ENCODE measurements at places on chromosomes 16 and 17.

- peak; percentile 20 for DNase-seq
Measured at GRCh38 chr17:66304304-66305174, 2.1 kb downstream of the PRKCA start.

GRCh38 chr16:3562914-3563480, 14.2 kb downstream of the NLRC3 start:
- DNase-seq = no peak

DNA sequence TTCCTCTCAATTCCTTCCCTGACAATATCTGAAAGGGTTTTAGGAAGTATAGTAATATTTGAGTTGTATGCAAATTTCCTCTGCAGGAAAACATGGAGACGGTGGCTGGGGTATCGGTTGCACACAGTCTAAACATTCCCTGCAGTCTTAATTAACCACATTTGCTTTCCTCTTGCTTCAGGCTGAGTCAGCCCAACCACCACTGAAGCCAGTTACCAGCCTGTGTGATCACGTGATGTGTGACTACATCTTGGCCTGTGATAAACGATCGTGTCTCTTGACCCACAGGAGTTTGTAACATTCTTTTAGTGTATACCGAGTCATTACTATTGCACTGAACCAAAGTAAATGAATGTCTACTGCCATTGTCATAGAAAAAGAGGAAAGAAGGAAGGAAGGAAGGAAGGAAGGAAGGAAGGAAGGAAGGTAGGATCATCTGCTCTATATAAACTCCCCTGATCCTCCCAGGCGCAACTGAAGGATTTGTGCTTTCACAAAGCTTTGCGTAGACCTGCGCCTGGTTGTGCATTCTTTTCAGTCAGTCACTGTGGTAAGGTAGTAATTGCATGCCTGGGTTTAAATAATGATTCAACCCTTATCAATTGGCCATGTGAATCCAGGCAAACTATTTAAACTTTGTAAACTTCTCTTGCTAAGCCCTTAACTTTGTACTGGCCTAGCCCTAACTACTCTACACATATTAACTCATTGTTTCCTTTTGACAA, 280.6 kb upstream of the SALL1 start:
- no peak for DNase-seq

DNA sequence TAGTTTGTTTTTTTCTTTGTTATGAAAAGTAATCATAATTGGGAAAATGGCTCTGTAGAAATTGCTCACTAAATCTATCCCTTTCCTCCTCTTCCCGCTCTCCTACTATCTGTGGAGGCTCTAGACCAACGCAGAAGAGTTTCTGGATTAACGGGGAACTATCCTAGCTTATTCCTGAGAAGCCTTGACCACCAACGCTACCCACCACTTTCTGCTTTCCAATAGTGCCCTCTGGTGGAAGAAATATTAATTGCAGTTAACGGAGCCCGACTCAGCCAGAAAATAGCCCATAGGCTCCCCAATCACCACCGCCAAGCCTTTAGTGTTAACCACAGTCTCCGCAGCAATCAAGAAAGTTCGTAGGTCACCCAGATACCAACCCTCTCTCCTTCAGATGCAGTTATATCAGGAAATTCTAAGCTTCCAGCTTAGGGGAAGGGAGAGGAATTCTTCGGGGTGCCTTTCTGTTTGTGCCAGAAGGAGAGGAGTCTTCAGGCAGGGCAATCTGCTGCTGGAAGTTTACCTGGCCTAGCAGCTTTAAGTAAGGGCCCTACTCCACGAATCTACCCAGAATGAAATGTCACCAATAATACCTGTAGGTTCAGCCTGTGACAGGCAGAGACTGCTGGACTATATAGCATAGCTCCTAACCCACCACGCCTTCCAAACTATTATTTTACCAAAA, 23.0 kb upstream of the NSRP1 start:
- peak; percentile 48 for DNase-seq

GRCh38 chr17:28950017-28950751, 1.1 kb downstream of the PHF12 start:
- DNase-seq = peak; percentile 56

DNA sequence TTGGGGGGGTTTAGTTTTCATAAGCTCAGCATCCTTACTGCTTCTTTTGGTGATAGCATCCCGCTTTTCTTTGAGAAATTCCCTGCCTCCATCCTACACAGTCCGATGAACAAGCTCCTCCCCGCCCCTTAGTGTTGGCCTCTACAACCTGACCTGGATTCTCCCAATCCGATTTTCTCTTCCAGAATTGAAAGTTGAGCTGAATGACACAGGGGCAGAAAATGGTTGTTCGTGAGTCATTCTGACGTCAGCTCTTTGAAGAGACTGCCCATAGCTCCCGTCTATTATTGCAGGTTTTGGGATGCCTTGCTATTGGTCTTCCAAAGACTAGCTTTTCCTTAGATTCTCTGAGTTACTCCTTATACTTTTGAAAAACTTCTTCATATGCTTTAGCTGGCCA, 279.7 kb downstream of the SLC39A11 start:
- no peak for DNase-seq

DNA sequence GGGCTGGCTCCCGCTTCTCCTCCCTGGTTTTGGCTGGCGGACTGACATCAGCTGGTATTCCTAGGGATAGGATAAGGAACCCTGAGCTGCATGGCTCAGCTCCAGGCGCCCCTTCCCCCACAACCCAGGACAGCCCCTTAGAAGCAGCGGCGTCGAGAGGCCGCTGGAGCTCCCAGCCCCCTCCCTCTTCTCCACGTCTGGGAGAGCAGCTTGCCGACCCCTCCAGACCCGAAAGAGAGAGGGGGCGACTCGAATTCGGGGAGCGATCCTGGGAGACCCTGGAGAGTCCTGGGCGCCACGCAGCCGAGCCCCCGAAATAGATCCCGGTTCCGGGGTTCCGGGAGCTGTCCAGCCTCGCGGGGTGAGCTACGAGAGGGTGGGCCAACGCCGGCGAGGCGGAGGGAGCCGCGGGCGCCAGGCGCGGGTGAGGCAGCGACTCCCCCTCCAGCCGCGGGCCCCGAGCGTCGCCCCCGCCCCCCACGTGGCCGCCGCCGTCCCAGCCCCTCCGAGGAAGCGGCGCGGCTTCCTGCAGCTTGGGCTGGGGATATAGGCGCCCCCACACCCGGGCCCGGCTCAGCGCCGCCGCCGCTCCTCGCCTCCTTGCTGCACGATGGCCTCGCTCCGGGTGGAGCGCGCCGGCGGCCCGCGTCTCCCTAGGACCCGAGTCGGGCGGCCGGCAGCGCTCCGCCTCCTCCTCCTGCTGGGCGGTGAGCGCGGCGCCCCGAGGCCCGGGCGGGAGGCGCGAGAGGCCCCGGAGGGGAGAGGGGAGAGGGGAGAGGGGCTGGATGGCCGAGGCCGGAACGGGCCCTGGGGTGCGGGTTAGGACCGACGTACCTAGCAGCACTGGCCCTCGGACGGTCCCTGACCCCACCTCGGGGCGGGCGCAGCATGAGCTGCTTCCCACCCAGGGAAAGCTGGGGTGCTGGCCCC, at the start of gene RAMP2:
RAMP2 (plus strand) TSS at position 576 of the 930 bp plus-strand sequence; CDS start at position 611, 35 bp downstream.
- DNase-seq = no peak

DNA sequence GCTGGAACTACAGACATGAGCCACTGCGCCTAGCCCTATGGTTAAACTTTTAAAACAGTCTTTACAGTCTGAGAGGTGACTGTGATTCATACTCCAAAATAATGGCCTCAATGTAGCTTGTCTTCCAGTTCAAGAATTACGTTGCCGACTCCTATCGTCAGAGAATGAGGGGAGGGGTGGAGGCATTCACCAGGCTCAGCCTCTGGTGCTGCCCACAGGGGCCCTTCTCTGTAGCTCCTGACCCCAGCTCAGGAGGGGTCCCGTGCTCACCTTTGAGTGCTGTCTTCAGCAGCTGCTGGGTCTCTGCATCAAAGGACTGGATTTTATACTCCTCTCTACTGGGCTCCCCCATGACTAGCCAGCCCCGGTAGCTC, 1.2 kb downstream of the MIF4GD start:
- DNase-seq = peak; percentile 14

DNA sequence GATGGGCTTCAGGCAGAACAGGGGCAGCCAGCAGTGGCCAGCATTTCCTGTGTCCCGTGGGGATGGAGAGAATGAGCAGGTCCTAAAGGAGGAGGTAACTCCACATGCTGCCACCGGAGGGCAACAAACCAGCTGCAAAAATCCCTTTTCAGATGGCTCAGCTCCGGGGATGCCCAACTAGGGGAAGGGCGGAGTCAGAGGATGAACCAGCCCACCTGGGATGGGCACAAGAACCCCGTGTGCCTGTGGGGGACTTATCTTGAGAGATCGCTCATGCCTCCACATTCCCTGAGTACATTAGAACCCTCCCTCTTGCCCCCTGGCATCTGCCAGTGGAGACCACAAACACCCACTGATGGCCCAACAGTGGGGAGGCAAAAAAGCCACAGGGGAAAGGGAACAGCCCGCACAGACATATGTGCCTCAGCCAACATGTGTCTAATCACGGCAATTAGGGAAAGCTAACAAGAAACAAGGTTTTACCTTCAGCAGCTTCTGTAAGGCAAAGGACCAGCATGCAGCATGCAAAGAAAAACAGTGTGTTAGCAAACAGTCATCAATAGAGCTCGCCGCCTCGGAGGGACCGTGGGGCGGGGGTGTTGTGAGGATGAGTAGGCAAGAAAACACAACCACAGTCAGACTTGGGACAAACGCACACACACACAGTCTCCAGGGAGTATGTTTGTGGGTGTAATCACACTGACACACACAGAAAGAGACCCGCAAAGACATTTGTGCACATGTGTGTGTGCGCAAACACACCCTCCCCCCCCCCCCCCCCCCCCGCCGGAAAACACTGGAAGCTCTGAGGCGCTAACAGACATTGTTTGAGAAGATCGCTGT, 64.0 kb downstream of the MYO18A start:
- peak; percentile 57 for DNase-seq

DNA sequence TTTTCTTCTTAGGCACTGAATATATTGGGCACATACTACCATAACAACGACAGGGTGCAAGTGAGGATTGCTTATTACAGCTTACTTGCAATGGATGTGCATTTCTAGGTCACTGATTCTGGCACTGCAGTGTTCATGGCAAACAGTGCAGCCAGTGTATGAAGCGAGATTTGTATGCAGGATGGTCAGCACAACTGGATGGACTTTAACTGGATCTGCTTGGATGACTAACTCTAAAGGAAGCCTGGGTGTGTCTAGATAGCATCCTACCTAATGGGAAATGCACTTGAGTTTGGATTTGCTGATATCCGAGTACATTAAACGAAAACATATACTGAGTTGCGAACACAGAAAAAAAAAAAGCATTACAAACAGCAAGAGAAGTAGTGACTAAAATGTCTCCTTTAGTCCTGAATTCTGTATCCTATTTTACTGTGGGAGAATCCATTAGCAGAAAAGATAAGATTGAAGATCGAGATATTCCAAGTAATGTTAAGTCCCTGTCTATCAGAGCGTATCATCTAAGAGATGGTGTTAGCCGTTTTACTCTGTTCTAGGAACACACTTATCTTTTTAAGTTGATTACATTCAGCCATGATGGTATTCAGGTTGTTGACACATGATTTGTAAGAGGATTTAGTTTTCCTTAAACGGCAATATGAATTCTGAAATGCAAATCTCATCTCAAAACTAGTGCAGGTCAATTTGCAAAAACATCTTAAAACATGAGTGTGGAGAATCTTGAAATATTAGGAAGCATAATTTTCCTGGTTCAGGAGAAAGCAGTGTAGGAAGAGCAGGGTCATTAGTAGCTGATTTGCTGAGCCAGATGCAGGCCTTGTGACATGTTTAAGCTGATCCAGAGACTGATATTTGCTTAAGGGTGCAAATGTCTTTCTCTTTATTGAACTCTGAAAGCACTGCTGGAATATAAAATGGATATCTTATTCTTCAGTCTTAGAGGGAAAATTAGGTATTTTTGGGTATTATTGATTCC, 142.6 kb upstream of the CPHXL start:
- DNase-seq = no peak

DNA sequence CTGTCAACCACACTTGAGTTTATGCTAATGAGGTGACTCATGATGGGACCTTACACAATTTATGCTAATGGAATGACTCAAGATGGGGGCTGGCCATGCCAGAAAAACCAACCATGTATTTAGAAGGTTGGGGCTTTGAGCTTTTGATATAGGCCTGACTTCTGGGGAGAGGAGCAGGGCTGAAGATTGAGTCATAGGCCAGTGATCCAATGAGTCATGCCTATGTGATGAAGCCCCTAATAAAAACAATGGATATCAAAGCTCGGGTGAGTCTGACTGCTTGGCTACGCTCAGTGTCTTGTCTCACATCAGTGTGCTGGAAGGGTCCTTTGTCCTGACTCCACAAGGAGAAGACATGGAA, 7.3 kb downstream of the MFSD6L start:
- no peak for DNase-seq

DNA sequence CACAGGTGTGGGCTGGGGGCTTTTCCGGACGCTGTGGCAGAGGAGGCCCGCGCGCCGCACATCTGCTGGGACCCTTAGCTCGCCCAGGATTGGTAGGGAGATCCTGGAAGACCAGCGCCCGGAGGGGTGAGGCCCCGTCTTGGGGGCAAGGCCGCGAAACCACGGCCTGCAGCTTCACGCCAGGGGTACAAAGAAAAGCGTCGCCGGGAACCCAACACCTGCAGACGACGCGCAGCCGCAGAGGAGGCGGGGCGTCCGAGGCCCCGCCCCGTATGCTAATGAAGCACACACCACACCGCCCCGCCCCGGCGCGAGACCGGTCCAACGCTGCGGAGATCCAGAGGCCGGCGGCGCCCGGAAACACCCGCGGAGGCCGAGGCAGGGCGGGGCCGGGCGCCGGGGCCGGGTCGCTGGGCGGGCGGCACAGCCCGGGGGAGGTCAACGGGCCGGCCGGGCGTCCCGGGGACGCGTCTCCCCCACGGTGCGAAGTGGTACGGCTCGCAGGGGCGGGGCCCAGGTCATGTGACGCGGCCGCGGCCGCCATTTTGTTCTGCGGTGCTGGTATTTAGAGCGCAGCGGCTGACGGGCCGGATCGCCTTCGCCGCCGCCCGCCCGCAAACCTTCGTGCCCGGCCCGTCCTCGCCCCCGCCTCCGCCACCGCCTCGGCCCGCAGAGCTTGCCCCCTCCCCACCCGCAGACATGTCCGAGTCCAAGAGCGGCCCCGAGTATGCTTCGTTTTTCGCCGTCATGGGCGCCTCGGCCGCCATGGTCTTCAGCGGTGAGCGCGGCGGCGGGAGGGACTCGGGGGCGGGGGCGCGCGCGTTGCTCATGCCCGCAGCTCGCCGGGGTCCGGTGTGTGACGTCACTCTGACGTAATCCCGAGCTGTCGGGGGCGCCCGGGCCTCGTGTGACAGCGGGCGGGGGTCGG, at the start of gene ATP6V0C:
ATP6V0C (plus strand) TSS at position 548 of the 928 bp plus-strand sequence; CDS start at position 700, 152 bp downstream.
- peak; percentile 89 for DNase-seq

- no peak for DNase-seq
Measured at GRCh38 chr17:65820306-65820705, 258.9 kb upstream of the AXIN2 start.

GRCh38 chr17:10435096-10435495, 13.3 kb upstream of the MYH8 start:
- no peak for DNase-seq

DNA sequence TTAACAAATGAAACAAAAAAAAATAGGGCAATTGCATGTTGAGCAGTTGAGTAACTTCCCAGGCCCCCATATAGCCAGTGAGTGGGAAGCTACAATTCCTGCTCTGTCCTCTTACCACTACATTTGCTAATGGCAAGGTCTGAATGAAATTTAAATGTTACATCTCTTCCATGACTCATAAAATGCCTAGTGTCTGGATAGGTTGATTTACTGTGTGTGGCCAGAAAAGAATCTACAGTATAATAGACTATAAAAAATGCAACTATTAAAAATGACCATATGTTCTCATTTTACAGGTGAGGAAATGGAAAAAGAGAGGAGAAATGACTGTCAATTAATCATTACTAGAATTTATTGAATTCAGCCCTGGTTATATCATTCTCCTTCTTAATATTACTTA, 1199.3 kb downstream of the CDH11 start:
- no peak for DNase-seq

GRCh38 chr17:47301831-47302230, 21.9 kb upstream of the EFCAB13 start:
- no peak for DNase-seq

All from stimulated activated CD4-positive, alpha-beta T cell treated with anti-CD3 and anti-CD28 coated beads, Interleukin-4, amount 100 ng/mL, for 24 hours (primary cell).